Stimulated activated CD4-positive, alpha-beta T cell treated with anti-CD3 and anti-CD28 coated beads, TNF-alpha, amount 100 ng/mL, for 1 hour (primary cell): ENCODE measurements at places on chromosomes 12 and 14.

DNA sequence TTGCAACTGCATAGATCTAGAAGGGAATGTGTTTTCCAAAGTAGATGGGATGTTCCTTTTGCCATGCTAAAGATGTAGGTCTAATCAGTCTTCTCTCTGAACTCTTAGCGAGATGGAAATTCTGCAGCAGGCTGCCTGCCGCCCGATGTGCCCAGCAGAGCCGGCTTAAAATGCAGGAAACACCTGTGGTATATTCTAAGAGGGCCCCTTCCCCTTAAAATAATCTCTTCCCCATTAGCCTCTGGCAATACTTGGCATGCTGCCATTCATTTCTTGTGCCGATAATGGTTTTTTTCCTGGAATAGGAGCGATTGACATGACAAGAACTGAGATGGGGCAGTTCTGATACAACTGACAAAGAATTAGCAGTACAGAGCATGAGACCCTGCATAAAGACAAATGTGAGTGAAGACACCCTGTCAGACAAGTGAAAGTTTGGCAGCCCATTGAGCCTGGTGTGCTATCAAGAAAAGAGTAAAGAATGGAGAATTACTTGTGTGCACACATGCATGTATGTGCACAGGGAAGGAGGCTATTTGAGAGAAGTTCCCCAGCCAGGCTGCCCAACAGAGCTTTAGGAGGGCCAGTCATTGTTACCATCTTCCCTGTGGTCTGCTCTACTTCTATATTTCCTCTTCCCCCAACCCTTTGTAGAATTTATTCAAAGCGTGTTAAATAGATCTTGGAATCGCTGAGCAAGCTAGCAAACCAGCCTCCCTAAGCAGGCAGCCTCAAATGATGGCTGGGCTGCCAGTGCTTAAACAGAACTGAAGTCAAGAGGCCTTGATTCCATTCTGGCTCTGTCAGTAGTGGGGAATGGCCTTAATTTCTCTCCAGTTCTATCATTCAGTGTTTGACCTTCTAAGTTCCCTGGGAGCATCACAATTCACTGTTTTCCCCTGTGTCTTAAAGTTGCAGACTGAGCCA lies 29.6 kb upstream of the NTF3 start:
- no peak for DNase-seq

- no peak for DNase-seq
Observed at GRCh38 chr12:92396647-92397252, 251.1 kb upstream of the BTG1 start.

GRCh38 chr12:94264736-94265485 lies 116.5 kb downstream of the PLXNC1 start:
- no peak for DNase-seq

GRCh38 chr12:25959071-25959961 lies 834 bp downstream of the RASSF8 start:
- no peak for DNase-seq

GRCh38 chr14:37551119-37551518 lies 43.9 kb downstream of the FOXA1 start:
- DNase-seq = no peak
